ENCODE measurements at places on chromosomes 12 and 14. TPM values are rescaled to one million over a fixed set of nuclear protein-coding genes. Genes with fewer than 3 reads are reported as not detected.

GRCh38 chr12:54329759-54330158, 4.8 kb downstream of the COPZ1 start:
- H3K36me3 ChIP-seq: peaks cover 4% of the 10 kb centered on the region
- H3K4me3 ChIP-seq: no peak overlapping the region
- no peak for DNase-seq
- H3K27ac ChIP-seq: no peak overlapping the region

The NANOG gene
- not detected for total RNA-seq

The KRT79 gene
- not detected for total RNA-seq

The OAS2 gene
- 196 TPM for total RNA-seq

Measured in activated naive CD4-positive, alpha-beta T cell treated with anti-CD3 and anti-CD28 coated beads for 36 hours (primary cell).